ENCODE measurements at places on chromosomes 7 and 10.

DNA sequence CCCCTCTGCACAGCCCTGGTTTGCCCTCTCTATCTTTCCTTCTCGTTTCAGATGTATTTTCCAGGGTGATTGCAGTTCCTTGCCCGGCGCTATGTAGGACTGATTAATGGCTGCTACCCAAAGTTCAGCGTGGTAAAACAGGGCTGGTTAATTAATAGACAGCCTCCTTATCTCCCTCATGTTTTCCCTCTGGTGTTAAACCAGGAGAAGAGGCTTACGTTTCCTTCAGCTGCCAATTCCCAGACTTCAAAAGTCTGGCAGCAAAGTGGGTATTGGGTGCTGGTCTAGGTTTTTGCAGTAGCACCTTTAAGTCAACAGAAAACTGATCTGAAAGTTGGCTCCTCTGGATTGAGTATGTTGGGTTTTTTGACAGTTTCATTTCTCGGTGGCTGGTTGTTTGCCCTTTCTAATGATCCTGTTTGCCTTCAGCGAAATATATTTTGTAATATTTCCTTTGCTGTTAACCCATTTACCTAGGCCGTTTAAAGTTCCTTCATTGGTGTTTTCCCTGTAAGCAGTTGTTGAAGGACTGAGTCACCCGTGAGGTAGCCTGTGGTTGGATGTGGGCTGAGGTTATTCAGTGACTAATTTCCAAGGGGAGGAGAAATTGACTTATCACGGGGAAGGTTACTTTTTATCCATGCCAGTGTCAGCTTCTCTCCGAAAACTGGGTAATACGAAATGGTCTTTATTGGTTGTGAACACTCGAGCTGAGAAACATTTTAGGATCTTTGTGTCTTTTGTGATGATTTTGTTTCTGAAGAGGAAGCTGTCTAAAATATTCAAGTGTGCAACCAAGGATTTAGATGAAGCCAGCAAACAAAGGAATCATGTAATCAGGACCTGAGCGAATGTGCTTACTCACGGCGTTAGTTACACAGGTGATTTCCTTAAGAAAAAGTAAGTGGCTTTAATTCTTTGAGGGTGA lies 257.2 kb downstream of the KIAA1217 start:
- DNase-seq, result peak; percentile 59

- DNase-seq, result no peak
These were observed 1.3 kb downstream of the HOXA9 start for GRCh38 chr7:27164045-27164366.

- DNase-seq, result no peak
These were observed 5.0 kb upstream of the PAXIP1 start for GRCh38 chr7:155007947-155008346.

- no peak for DNase-seq
These were observed 194.1 kb downstream of the DGKI start for GRCh38 chr7:137652721-137653120.

DNA sequence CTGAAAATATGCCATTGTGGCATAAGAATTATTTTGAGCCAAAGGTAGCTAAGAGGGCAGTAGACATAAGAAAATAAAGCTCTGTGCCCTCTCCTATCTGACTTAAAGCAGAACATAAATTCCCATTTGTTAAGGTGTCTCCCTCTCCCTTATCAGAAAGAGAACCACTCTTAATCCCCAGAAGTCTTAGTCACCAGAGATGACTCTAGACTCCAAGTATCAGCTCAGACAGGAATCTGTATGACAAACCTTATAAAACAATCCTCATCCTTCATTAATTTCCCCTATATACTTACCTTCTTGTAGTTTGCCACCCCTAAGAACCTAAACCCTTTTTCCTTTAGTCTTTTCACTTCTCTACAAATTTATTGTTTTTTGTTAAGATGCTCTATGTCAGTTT lies 21.8 kb upstream of the PIP4K2A start:
- no peak for DNase-seq

GRCh38 chr10:62772186-62772974 lies 32.1 kb upstream of the ADO start:
- no peak for DNase-seq

DNA sequence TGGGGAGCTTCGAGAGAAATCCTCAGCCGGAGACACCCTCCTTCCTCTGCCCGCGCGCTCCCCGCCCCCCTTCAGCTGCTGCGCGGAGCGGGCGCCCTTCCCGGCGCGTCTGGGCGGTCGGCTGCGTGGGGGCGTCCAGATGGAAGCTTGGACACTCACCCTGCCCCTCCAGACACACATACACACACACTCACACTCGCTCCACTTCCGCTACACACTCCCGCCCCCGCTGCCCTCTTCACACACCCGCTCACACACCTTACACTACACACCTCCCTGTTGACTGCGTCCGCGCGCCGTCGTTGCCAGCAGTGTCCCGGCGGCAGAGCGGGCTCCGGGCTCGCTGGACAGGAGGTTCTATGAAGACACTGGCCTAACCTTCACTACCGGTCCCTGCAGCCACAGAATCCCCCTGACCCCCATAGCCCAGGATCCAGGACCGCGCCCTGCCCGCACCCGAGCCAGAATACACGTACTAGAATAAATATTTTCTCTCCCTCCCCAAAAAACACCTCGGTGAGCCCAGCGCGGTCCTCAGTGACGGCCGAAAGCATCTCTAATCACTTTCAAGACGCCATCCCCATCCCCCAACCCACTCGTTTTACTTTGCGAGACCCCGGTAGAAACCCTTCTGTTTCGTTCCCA lies 1.1 kb upstream of the EGR2 start:
- DNase-seq, result peak; percentile 58

- DNase-seq, result no peak
These were observed 126.6 kb upstream of the PRKCQ start for GRCh38 chr10:6706725-6707124.

DNA sequence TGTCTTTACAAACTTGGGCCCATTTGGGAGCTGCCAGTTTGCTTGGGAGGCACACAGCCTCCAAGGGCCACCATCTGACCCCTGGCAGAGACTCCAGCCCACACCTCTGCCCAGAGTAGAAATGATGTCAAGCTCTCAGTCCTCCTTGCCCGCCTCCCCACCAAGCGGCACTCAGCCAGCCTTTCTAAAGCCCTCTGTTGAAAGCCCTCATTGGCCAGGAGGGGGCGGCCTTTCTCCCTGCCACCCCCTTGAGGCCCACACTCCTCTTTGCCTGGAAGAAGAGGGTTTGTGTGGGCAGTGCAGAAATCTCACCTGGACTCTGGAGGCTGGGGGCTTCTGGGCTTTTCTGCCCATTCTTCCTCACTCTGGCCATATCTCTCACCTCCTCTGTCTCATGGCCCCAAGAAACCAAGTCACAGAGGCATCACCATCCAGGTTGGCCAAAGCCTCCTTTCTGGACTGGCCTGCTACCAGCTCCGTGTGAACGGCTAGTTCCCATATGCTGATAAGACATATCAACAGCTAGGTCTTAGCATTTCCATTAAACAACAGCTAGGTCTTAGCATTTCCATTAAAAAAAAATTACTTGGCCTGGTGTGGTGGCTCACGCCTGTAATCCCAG lies 36.1 kb downstream of the UBTD1 start:
- no peak for DNase-seq

- no peak for DNase-seq
These were observed 86.2 kb upstream of the DDC start for GRCh38 chr7:50651271-50651989.

DNA sequence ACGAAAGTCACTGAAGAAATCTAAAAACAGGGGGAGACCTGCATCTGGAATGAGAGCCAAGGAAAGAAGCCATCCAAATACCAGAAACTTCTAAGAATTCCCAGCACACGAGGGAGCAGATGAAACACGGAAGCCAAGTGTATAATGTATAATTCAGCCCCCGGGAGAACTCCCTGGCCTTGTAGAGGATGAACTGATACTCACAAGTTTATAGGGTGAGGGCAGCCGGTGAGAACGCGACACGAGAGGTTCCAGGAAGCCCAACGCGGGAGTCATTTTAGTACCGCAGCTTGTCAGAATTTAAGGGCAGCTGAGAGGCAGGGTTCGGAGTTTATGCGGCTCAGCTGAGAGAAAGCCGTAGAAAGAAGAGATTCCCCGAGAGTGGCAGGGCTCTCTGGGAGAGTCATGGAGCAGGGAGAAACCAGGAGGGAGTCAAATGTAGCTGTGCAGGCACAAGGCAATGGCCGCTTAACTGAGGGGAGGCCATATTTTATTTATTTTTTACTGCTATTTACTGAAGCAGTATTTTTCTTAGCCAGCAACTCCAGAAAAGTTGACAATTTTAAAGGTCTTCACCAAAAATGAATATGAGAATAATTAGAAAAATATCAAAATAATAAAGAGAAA lies 164.0 kb downstream of the NPSR1 start:
- DNase-seq, result no peak

DNA sequence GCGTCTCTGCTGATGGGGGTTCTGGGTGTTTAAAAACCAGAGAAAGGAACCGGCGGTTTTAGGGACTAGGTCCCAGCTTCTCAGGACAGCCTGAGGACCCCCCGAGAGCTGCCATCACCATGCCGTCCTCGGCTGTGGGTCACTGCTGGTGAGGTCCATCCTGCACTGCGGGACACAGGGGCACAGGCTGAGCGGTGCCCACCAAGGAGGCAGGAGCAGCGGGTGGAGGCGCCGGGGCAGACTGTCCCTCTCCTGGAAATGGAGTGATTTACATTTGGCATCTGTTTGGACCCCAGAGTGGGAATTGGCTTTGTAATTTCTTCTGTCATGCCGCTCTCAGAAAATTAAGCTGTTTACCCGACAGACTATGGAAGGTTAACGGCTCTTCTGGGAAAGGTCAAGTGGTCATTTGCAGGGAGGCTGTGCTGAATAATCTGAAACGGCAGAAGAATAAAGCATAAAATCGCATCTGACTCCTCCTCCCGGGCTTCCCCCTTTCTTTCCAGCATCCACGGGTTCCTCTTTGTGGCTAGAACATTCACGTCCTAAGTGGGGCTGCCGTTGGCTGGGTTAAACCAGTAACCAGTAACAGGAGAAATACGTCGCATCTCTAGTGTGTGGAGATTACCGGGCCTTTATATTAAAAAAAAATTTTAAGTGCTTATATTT lies 31.7 kb downstream of the LHPP start:
- no peak for DNase-seq

- DNase-seq, result no peak
These were observed 46.9 kb upstream of the MXI1 start for GRCh38 chr10:110160522-110160921.

DNA sequence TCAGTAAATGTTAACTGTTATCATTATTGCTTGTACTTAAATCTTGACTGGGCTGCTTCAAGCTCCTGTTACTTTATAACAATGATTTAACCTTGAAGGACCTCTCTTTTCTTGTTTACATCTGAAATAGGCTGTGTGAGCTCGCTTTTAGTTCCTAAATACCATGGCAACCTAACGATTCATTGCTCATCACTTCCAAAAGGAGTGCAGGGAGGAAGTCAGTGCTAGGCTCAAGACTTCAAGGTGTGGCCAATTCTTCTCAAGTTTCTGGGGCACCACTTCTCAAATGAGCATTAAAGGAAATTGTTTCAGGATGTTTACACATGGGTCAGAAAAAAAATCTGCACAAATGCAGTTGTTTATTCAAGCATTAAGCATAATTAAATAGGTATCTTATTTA lies 284.2 kb downstream of the MTERF1 start:
- no peak for DNase-seq

DNA sequence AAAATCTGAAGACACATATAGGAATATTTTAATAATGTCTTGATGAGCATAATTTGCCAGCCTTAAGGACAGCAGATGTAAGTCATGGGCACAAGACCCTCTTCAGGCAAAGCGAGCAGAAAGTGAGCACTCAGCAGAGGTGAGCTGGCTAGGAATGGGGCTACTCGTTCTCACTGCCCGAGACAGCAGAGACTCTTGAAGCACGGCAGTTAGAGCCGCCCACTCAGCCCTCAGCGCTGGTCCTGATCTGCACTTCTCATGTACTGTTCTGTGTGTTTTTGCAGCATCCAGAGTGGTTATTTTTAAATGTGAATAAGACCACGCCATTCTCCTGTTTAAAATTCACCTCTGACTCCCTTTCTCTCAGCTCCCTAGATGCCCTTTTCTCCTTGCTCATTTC lies 65.3 kb downstream of the GFRA1 start:
- DNase-seq, result no peak

- DNase-seq, result no peak
These were observed 132.9 kb upstream of the FAM3C start for GRCh38 chr7:121529003-121529402.

GRCh38 chr7:155194382-155195140 lies 103.1 kb upstream of the INSIG1 start:
- DNase-seq, result no peak

All from transverse colon (tissue), 4 donors.